CD4-positive, alpha-beta memory T cell (primary cell): ENCODE measurements at places on chromosomes 4 and X. TPM values are rescaled to one million over a fixed set of nuclear protein-coding genes. Genes with fewer than 3 reads are reported as not detected.

- peak; percentile 4 for DNase-seq
These were observed 200.5 kb downstream of the FAM133A start for GRCh38 chrX:93874554-93874953.

GRCh38 chrX:68721991-68722860 is 74.8 kb downstream of the STARD8 start:
- DNase-seq, result no peak

DNA sequence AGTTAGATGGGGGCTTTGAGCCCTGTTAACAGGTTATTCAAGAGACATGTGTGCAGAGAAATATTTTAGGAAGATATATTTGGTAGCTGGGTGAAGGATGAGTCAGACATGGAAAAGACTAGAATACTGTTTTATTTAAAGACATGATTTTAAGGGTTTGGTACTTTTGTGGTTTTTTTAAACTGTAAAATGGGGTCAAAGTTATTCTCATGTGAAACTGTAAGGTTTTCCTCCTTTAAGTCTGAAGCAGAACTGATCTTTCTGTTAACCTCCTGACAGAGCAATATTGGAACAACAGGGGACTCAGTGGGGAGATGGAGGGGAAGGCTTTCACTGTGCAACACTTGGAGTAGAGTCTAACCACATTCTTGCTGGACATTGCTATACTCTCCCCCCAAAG is 112.4 kb upstream of the LSM6 start:
- DNase-seq, result no peak

DNA sequence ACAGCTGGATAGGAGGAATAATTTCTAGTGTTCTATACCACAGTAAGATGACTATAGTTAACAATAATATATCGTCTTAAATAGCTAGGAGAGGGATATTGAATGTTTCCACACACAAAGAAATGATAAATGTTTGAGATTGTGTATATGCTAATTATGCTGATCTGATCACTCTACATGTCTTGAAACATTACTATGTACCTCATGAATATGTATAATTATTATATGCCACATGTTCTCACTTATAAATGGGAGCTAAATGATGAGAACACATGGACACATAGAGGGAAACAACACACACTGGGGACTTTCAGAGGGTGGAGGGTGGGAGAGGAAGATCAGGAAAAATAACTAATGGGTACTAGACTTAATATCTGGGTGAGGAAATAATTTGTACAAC is 53.2 kb upstream of the MAGEA4 start:
- no peak for DNase-seq

- DNase-seq, result no peak
These were observed 28.5 kb downstream of the SLC25A4 start for GRCh38 chr4:185171373-185172071.

- no peak for DNase-seq
These were observed 99.5 kb upstream of the MYOZ2 start for GRCh38 chr4:119035951-119036737.

DNA sequence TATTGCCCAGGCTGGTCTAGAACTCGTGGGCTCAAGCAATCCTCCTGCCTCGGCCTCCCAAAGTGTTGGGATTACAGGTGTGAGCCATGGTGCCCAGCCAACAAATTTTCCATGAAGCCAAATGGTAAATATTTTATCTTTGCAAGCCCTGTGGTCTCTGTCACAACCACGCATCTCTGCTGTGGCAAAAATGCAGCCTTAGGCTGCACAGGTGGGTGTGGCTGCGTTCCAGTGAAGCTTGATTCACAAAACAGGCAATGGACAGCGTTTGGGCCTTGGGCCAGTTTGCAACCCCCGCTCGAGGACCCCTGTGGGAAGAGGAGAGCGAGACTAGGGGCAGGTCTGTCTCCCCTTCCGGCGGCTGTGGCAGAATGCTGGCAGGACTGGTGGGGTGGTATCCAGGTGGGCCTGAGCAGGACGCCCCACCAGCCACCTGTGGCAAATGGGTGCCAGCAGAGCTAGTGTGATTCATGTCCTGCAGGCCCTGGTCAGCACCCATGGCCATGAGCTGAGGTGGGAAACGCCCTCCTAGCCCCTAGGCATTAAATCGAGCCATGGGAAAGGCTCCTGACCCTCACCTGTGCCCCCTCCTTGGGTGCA is 19.7 kb downstream of the HTRA3 start:
- no peak for DNase-seq

- no peak for DNase-seq
These were observed 25.4 kb upstream of the ACSL1 start for GRCh38 chr4:184851200-184851541.

GRCh38 chrX:15334561-15334960 is 762 bp downstream of the PIGA start:
- peak; percentile 52 for DNase-seq

DNA sequence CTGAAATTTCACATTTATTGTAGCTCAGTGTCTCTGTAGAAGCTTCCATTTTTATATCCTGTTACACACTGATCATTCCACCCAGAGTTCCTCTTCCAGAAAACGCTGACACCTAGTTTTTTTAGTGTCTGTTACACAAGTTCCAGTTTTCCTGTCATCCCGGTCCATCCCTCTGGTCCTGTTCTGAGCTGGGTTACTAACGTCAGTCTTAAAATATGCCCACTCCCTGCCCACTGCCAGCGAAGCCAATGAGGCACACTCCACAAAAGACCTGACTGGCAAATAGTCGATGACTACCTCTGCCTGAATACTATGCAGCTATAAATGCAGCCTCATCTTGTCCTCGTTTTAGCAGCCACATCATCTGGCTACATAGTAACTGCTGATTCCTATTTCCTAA is 30.9 kb upstream of the DDX3X start:
- no peak for DNase-seq

- DNase-seq, result no peak
These were observed 37.3 kb downstream of the SEC24D start for GRCh38 chr4:118798658-118799057.

- DNase-seq, result no peak
These were observed 838.4 kb upstream of the INTU start for GRCh38 chr4:126794363-126794762.

- DNase-seq, result no peak
These were observed 93.0 kb downstream of the FAM53A start for GRCh38 chr4:1591107-1591506.

- peak; percentile 74 for DNase-seq
These were observed 45.8 kb upstream of the CLCN4 start for GRCh38 chrX:10110984-10111363.

GRCh38 chr4:179200681-179201080 is 1758.4 kb upstream of the AGA start:
- no peak for DNase-seq

- no peak for DNase-seq
These were observed 95.5 kb downstream of the TENM3 start for GRCh38 chr4:182338746-182339145.

DNA sequence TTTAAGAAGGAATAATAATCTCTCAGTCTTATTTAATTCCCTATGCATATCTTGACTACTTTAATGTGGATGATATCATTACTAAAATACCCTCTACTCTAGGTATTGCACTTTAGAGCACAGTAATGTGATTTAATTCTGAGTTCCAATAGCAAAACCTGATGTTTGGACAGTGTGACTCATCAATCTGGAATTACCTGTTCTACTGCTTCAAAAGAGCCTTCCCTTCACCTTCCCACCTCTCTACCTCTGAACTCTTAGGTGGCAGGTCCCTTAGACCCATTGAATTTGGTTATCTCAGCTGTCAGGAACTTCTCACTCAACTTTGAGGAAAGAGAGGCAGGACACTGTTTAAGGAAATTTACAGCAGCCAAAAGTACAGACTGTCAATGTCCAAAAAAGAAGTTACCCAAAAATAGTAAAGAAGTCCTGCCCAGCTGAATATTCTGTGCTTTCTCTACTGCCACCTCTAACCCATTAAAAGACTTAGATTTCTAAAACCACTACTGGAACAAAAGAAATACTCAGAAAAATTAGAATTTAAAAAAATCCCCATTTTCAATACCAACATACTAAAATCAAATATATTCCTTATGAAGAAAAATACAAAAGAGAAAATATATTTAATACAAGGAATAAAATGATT is 123.1 kb upstream of the GPM6A start:
- no peak for DNase-seq

DNA sequence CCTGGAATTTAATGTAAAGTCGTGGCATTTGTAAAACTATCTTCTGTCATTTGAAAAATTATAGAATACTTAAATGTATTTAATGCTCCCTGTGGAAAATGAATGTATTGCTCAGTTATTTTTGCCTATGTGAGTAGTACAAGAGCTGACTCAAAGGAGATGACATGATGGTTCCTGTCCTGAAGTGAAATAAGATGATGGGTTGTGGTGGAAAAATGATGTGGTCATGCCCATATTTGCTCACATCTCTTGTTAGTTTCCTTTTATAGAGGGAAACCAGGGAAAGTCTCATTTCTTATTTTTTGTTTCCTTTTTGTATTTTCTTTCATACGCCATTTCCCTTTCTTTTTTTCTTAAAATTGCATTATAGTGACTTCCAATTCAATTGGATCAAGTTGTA is 23.7 kb downstream of the PLS3 start:
- DNase-seq, result no peak

GRCh38 chr4:40562681-40563080 is 67.0 kb downstream of the RBM47 start:
- no peak for DNase-seq

- no peak for DNase-seq
These were observed 1.5 kb upstream of the ANXA5 start for GRCh38 chr4:121698236-121698671.

DNA sequence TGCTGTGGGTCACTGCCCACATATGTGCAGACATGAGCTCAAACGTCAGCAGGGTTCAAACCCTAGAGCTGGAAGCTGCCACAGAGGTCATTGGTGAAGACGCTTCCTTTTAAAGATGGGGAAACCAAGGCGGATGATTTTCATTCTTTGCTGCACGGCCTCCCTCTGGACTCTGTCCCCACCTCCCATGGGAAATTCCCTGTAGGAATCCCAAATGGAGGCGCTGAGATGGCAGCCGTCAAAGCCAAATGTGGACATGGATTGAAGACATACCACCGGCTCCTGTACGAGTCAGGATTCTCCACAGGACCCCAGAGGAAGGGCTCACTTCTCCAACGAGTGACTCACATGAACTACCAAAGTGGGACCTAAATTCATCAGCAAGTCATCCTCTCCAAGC is 286.4 kb downstream of the CRLF2 start:
- DNase-seq, result no peak

DNA sequence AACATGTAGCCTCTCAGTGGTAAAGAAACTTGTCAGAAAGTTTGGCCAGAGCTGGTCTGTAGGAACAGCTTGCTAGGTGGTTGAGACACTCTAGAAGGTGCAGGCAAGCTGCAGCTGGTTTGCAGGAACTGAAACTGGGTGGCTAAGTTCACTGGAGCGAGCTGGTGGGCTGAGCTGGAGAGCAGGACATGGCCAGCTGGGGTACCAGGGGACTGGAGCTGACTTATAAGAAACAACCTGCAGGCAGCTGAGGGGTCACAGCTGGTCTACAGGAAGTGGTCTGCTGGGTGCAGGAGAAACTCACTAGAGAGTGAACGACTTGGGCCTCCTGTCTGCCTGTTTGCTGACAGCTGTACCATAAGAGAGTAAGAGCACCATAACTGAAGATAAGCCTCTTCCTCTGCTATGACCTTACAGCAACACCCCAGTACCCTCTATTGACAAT is 157.1 kb upstream of the LNX1 start:
- no peak for DNase-seq

GRCh38 chr4:75800972-75801371 is 76.6 kb downstream of the USO1 start:
- no peak for DNase-seq

- no peak for DNase-seq
These were observed 15.6 kb downstream of the ALPK1 start for GRCh38 chr4:112312610-112313239.

GRCh38 chr4:66681962-66682361 is 863.3 kb downstream of the CENPC start:
- no peak for DNase-seq

DNA sequence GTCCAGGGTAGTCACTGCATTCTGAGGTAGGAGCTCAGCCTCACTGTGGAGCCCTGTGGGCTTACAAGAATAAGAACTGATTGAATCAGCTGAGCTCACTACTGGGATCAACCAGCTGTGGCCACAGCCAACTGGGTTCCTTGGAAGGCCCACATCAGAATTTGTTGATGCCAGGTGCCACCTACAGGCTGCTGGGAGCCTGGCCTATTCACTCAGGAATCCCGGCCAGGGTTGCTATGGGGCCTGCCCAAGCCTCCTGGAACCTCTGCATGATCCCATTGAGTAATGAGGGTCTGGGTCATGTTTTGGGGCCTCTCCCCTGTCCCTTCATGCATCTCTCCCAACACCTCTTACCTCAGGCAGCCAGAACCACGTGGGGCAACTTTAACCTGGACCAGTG is 53.9 kb upstream of the KIAA1210 start:
- DNase-seq, result no peak

DNA sequence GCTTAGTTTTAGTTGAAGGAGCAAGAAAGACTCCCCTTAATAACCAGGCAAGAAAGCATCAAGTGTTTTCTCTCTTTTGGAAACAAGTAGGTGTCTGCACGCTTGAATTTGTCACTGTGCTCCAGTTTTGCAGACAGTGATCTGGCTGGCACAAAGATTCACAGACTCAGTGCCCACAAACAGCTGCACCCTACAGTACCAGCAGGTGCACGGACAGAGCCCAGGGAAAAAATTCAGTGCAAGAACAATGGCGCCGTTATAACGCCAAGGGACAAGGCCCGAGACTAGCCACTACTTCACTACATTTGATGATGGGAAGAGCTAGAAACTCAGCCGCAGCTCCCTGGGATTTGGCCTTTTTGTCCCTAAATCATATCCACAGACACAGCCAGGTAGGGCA is 56.0 kb downstream of the ZNF827 start:
- DNase-seq, result no peak

DNA sequence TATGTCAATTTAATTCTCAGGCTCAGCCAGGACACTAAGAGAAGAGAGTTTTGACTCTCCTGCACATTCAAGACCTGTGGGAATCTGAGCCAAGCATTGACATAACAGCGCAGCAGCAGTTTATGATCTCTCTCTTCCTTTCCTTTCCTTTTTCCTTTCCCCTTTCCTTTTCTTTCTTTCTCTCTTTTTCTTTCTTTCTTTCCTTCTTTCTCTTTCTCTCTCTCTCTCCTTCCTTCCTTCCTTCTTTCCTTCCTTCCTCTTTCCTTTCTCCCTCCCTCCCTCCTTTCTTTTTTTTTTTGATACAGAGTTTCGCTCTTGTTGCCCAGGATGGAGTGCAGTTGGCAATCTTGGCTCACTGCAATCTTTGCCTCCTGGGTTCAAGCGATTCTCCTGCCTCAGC is 21.6 kb downstream of the SAT1 start:
- no peak for DNase-seq

GRCh38 chr4:2798399-2799223 is 5.7 kb downstream of the SH3BP2 start:
- DNase-seq, result peak; percentile 77

DNA sequence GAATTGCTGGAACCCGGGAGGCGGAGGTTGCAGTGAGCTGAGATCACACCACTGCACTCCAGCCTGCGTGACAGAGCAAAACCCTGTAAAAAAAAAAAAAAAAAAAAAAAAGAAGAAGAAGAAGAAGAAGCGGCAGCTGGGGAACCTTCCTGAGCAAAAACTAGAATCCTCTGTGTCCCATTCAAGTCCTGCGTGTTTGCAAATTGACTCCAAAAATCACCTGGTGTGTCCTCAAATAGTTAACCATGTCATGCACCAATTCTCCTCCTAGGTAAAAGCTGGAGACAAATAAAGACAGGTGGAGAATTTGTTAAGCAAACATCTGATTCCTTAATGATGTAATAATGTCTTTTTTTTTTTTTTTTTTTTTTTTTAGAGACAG is 31.9 kb upstream of the ASMTL start:
- DNase-seq, result no peak

ARHGEF38 gene
- polyA plus RNA-seq, result not detected

TIGD4 gene
- polyA plus RNA-seq, result not detected

AADAT gene
- not detected for polyA plus RNA-seq

PPP2R2C gene
- polyA plus RNA-seq, result not detected

NAA11 gene
- not detected for polyA plus RNA-seq

FMR1NB gene
- polyA plus RNA-seq, result not detected
